Fibroblast of lung (primary cell): ENCODE measurements at places on chromosomes 1 and 21.

- no peak for DNase-seq
Observed at GRCh38 chr1:204267191-204267601, 53.4 kb upstream of the GOLT1A start.

- no peak for DNase-seq
Observed at GRCh38 chr1:104468282-104468681, 718.6 kb downstream of the AMY1C start.

- no peak for DNase-seq
Observed at GRCh38 chr21:31514598-31514997, 144.9 kb upstream of the SOD1 start.

GRCh38 chr21:29332461-29333362, 34.0 kb downstream of the BACH1 start:
- DNase-seq: peak; percentile 71

GRCh38 chr1:37305841-37306240, 168.5 kb upstream of the ZC3H12A start:
- DNase-seq: no peak

DNA sequence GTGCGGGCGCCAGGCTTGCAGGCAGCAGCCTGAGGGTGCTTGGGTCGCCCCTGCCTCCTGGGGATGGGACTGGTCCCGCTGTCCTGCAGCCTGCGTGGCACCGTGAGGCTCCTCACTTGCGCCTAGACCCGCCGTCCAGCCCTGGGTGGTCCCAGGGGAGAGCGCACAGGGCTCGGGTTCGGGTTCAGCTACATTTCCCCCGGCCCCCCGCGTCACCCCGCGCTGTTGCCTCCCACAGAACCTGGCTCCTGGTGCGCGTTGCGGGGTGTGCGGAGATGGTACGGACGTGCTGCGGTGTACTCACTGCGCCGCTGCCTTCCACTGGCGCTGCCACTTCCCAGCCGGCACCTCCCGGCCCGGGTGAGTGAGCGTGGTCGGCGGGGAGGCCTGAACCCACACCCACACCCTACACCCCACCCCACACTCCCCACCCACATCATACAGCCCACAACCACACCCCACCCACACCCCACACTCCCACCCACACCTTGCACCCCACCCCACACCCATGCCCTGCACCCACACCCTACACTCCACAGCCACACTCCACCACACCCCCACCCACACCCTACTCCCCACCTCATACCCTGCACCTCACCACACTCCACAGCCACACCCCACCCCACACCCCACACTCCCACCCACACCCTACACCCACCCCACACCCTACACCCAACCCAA, 6.2 kb upstream of the PFKL start:
- no peak for DNase-seq

- peak; percentile 80 for DNase-seq
Observed at GRCh38 chr1:41742219-41742618, 176.5 kb downstream of the HIVEP3 start.

DNA sequence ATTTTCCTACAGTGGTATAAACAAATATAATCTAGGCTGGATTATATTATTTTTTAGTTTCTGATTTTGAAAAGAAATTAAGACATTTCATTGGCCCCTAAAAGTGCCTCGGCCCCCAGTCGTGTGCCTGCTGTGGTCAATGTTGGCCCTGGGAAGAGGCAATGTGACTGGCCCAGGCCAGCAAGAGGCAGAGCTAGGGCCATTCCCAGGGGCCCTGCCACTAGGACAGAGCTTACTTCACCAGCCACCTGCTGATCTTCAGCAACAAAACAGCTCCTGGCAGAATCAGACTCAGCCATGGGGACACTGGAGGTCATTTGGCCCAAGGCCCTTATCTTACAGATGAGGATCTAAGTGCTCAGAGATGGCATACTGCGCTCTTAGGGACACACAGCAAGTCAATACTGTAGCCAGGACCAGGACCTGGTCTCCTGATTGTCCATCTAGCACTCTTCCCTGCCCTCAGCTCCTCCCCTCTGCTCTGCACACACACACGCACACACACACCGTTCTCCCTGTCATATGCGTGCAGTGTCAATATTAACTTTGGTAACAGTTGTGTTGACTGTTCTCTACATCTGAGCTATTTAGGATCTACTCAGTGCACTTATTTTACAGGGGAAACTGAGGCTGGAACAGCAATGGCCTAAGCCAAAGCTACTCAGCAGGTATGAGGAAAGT, 16.6 kb upstream of the KLHDC7A start:
- no peak for DNase-seq

DNA sequence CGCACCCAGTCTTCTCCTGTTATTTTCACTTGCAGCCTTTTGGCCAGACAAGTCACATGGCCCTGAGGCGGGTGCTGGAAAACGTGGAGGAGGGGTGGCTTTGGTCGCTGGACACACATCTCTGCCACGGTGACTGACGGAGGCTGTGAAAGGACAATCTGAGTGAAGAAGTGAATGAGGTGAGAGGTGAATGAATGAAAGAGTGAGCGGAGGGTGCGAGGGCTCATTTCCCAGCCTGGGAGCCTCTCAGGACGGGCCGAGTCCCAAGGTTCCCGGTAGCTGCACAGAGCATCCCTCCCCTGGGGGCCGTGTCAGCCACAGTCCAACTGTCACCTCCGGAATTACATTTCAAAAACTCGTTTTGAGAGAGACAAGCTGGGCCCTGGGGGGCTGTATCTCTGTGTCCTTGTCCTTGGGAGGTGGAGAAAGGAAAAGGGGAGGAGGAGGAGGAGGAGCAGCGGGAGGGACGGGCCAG, 89.6 kb downstream of the UBIAD1 start:
- no peak for DNase-seq

DNA sequence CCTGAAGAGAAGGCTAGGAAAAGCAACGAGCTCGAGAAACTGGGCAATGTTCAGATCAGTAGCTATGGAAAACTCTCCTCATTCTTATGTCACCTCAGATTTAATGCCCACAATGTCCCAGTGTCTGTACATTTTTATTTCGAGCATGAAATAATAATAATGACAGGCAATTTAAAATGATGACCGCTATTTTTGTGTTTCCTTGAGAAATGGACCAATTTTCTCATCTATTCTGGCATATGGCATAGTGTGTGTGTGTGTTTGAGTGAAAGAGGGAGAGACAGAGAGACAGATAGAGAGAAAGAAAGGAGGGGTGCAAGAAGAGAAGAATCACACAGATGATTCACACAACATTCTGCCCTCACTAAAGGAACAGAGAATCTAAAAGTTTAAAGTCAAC, 119.1 kb upstream of the C1orf21 start:
- DNase-seq: no peak

GRCh38 chr1:77652970-77653516, 29.4 kb downstream of the ZZZ3 start:
- no peak for DNase-seq

GRCh38 chr1:152179566-152179965, 20.5 kb upstream of the RPTN start:
- DNase-seq: no peak

GRCh38 chr1:110690709-110691365, 16.1 kb upstream of the KCNA3 start:
- DNase-seq: no peak
